ENCODE measurements at places on chromosomes 1 and 21. TPM values are rescaled to one million over a fixed set of nuclear protein-coding genes. Genes with fewer than 3 reads are reported as not detected.

The CYYR1 gene
- total RNA-seq: not detected

The CLDN8 gene
- total RNA-seq: 0.45 TPM

The SPRR2G gene
- total RNA-seq: not detected

The NPHS2 gene
- total RNA-seq: not detected

The C1orf185 gene
- not detected for total RNA-seq

Data from Calu3 (cell line).